ENCODE measurements at places on chromosomes 3 and 15.
A peak's percentile ranks its signal among the peaks of the same experiment; 100 is the strongest.

GRCh38 chr3:43294975-43295374, 8.6 kb downstream of the SNRK start:
- no peak for DNase-seq

DNA sequence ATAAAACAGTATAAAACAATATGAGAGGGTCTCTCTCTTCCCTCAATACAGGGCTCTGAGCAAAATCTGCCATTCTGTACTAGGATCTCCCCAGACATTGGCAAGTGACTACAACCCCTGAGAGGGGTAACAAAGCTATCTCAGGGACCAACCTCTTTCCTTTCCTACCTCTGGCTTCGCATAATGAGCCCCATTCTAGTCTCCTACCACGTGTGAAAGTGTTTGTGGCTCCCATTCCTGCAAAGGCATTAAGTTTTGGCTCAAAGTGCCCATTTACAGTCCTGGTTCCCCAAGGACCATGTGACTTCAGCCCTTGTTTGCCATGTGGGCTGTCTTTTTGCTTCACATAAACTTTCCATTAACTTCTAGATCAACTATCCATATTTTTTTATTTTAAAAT, 46.4 kb downstream of the SCN11A start:
- DNase-seq, result no peak

GRCh38 chr3:87837076-87837475, 221.7 kb downstream of the CGGBP1 start:
- DNase-seq, result no peak

- DNase-seq, result no peak
These were observed 76.0 kb downstream of the EEFSEC start for GRCh38 chr3:128229106-128229857.

DNA sequence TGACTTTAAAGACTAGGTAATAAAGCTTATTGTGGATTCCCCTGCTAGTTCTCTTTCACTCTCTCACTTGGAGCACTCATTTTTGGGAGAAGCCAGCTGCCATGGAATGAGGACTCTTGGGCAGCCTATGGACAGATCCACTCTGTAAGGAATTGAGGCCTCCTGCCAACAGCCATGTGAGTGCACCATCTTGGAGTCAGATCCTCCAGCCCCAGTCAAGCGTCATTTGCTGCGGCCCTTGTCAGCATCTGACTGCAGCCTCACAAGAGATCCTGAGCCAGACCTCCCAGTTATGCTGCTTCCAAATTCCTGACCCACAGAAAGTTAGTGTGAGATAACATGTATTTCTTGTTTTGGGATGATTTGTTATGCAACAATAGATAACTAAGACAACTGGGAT, 101.9 kb downstream of the SEMA6D start:
- DNase-seq, result no peak

DNA sequence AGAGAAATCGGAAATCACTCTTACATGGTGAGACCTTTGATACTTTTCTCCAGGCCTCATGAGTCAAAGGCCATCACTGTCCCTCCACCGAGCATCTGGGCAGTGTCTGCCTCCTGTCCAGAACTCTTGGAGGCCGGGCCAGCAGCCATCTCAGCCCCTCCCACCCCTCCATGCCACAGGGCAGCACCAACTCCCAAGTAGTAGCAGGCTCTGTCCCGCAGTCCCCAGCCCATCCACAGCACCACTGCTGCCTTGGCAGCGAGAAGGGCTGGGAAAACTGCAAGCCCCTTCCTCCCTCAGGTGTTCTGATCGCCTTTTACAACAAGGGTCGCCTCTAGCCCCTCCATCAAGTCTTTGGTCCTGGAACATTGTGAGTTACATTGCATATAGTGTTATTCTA, 5.5 kb downstream of the LYSMD4 start:
- DNase-seq, result no peak

- peak; percentile 35 for DNase-seq
These were observed 893 bp upstream of the MTHFS start for GRCh38 chr15:79897701-79898113.

- no peak for DNase-seq
These were observed 144.7 kb upstream of the ABHD17C start for GRCh38 chr15:80550219-80550907.

DNA sequence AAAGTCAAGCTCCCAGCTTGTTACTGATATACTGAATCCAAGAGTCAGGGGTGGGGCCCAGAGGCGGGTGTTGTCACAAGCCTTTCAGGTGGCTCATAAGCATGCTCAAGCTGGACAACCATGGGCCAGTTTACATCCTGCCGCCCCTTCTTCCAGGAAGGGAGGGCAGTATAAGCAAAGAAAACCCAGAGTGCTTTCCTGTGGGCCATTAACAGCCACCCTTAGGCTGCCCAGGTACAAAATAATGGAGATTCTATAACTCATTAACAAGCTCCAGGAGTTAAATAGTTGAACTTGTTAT, 183.2 kb downstream of the NTRK3 start:
- DNase-seq, result no peak

DNA sequence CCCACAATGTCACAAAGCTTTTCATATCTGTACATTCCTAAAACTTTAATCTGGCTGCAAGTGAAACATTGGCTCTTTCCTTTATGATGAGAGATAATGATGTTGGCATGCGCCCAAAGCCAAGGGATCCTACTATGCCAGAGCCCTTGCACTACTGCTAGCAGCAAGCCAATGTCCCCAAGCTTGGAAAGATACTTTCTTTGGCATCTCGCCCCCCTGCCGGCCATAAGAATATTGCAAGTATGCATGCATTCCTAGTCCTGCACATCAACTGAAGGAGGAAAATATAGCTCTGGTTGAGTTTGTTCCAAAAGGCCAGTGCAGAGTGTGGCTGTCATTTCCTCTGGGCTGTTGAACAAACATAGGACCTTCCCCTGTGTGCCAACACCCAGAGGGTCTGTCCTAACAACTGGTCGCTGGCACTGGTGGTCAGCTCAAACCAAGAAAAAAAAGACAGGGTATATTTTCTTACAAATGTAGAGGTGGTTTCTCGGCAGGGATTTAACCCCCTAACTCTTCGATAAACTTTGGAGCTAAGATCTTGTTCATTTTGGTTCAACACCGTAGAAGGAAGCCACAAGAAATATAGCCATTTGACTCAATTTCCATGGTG, 120.9 kb upstream of the ZBED2 start:
- DNase-seq, result peak; percentile 52

DNA sequence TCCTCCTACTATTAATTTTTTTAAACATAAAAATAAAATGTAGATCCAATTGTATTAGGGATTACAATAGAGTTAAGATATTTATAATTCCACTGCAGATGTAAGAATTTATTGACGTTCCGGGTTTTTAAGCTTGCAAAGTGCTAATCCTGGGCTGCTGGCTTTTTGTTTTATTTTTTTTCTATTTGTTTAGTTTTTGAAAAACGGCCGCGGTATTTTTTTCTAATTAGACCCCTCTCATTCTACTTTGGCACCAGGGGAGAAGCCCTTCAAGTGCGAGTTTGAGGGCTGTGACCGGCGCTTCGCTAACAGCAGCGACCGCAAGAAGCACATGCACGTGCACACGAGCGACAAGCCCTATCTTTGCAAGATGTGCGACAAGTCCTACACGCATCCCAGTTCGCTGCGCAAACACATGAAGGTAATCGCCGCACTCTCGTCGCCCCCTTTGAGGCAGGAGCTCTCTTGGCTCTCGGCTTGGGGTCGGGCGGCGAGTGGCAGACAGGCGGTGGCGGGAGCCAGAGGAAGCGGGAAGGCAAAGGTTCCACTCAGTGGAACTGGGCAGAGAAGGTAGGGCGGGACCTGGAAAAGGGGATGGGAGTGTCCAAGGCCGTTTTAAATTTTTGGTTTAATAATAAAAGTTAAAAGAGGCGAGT, 3.2 kb downstream of the ZIC1 start:
- DNase-seq, result no peak

DNA sequence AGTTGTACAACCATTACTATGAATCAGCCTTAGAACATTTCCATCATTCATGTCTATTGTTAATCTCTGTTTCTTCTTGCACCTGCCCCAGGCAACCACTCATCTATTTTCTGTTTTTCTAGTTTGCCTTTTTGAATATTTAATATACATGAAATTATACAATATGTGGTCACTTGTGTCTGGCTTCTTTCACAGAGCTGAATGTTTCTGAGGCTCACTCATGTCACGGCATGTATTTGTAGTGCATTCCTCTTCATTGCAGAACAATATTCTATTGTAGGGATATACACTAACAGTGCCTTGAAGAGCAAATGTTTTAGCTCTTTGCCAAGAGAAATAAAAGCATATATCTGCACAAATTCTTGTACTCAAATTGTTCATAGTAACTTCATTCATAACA, 32.9 kb downstream of the CERS3 start:
- no peak for DNase-seq

DNA sequence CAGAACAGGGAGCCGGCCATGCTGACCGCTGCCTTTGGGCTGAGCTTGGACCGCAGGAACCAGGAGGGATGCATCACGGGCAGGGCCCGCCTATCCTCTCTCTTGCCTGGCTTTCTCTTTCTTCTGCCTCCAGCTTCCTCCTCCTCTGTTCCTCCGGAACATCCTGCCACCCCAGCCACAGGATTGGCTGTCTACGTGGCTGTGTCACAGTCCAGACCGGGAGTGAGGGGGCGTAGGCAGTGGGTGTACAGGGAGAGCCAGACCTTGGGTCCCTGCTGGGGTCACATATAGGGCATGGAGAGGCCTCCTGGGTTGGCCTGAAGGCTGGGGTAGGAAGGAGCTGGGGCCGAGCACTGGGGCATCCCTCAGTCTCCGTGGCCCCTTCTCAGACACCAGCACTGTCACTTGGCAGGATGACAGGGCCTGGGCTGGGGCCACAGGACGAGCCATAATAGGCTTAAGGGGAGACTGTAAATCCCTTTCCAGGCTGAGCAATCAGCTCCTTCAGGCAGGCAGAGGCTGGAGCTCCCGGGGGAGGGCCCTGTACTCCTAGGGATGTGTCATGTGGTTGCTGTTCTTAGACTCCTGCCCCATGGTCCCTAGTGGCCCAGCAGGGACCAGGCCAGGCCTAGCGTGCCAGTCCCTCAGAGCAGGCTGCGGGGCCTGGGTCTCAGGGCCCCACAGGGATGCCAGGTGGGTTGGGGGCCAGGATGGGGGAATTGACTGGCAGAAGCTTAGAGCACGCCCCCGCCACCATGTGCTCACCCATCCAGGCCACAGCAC, 25.4 kb downstream of the LINGO1 start:
- peak; percentile 6 for DNase-seq

GRCh38 chr3:195809291-195809785, 2.4 kb downstream of the MUC4 start:
- no peak for DNase-seq

DNA sequence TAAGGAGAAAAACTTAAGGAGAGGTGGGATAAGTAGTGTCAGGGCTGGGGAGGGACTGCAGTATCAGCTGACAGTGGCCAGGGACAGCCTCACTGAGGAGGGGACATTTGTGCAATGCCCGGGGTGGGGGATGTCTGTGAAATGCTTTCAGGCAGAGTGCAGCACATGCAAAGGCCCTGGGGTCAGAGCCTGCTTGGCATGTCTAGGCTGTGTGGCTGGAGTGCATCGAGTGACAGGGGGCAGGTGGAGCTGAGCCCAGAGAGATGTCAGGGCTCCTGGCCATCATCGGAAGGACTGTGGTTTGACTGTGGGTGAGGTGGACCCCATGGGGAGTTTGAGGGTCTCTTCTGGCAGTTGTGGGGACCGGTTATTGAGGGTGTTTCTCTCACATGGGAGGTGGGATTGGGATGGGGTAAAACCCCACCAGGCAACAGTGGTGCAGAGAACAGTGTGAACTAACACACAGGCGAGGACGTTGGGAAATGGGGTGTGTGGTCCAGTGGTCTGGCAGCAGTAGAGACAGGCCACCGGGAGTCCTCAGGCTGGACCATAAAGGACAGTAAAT, 61.2 kb downstream of the FBLN2 start:
- DNase-seq, result no peak

GRCh38 chr3:100047455-100048141, 66.7 kb downstream of the FILIP1L start:
- peak; percentile 82 for DNase-seq

DNA sequence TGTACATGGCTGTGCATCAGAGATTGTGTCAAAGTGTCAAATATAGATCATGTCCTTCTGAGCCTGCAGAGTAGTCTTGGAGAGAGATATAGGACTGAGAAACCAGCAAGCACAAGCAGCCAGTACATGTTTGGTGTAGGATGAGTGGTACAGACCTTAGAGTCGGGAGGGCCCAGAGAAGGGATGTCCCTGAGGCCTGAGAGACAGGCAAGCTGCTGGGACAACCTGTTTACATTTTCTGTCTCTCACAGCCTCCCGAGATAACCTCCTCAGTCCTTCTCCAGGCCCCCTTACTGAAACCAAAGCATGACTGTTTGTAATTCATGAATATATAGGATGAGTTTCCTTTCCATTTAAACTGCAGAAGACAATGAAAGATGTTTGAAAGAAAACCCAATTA, 182.4 kb upstream of the STT3B start:
- no peak for DNase-seq

DNA sequence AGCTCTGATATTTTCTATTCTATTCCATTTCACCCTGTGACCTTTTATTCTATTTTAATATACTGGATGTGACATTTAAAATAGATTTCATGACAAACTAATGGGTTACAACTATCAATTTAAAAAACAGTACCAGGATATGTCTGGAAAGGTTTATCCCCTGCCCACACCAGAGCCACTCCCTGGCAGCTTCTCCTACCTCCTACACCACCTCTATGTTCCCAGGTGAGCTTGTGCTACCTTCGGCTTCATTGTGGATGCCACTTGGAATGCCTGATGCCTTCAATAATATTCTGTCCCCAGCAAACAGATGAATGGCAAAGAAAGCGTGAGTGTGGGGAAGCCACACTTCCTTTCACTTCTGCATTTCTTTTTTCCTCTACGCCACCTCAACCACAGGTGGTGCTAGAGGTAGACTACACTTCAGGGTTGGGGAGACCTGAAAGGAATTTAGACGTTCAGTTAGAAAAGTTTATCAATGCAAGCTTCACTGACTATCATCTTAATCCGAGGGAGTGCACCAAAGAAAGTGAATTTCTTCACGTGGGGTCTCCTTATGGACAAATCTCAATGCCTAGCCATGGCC, 213.0 kb downstream of the SSR3 start:
- DNase-seq, result no peak

DNA sequence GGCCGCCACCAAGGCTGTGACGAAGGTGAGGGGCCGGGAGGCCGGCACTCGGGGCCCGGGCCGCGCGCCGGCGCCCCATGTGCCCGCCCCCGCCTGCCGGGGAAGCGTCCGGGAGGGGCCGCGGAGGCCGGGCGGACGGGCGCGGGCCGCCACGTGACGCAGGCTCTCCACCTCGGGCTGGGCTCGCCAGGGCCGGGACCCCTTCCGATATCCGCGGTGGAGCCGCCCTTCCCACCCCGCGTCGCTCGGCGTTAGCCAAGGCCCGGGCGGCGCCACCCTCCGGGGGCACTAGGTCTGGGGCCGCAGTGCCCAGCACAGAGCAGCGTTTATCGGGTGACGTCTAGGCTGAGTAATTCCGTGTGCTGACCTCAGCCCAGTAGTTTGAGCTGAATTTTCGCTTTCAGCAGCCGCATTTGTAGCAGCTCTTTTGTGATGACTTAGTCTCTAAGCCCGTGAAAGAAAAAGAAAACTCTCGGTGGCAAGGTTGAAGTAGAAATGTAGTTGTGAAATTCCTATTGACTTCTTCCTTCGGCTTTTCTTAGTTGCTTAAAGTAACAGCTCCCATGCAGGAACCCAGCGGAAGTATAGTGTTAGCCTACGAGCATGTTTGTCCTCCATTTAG, 885 bp downstream of the CDV3 start:
- no peak for DNase-seq

GRCh38 chr3:176948151-176948550, 249.1 kb downstream of the TBL1XR1 start:
- no peak for DNase-seq

GRCh38 chr3:195247863-195248189, 23.1 kb downstream of the XXYLT1 start:
- no peak for DNase-seq

GRCh38 chr15:27958911-27959578, 140.1 kb downstream of the OCA2 start:
- peak; percentile 30 for DNase-seq

GRCh38 chr15:40348474-40348870, 2.4 kb upstream of the PHGR1 start:
- DNase-seq, result no peak

Measured in OCI-M1 (cell line).